ENCODE measurements at places on chromosomes 3 and 15. TPM values are rescaled to one million over a fixed set of nuclear protein-coding genes. Genes with fewer than 3 reads are reported as not detected.

PRRT3 gene
- 4.5 TPM for polyA plus RNA-seq

NMNAT3 gene
- 9.2 TPM for polyA plus RNA-seq

EHD4 gene
- 16.6 TPM for polyA plus RNA-seq

UROC1 gene
- polyA plus RNA-seq: 0.13 TPM

SCG5 gene
- polyA plus RNA-seq: 23.9 TPM

NAA80 gene
- polyA plus RNA-seq: 7.3 TPM

- DNase-seq: no peak
Observed at GRCh38 chr15:29859973-29860715, 37.9 kb upstream of the TJP1 start.

- DNase-seq: no peak
Observed at GRCh38 chr3:87796843-87797185, 262.0 kb downstream of the CGGBP1 start.

DNA sequence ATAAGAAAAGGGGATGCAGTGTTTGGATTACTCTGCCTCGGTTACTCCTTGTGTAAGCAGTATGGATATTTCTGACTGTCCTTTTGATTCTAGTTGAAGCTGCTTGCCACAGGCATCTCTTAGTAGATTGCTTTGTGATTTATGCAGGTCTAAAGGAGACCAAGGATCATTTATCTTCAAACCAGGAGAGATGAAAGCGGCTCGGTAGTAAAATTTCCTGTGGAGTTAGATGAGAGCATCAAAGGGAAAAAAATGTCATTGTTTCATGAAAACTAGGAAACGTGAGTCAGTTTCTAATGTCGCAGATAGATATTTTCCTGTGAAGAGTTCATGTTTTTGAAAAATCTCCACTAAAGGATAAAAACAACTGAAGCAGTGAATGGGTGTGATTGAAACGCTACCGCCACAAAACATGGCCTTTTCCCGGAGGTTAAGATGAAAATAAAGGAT is 254.0 kb upstream of the TBL1XR1 start:
- no peak for DNase-seq

GRCh38 chr3:26100176-26100575 is 310.3 kb downstream of the OXSM start:
- no peak for DNase-seq

DNA sequence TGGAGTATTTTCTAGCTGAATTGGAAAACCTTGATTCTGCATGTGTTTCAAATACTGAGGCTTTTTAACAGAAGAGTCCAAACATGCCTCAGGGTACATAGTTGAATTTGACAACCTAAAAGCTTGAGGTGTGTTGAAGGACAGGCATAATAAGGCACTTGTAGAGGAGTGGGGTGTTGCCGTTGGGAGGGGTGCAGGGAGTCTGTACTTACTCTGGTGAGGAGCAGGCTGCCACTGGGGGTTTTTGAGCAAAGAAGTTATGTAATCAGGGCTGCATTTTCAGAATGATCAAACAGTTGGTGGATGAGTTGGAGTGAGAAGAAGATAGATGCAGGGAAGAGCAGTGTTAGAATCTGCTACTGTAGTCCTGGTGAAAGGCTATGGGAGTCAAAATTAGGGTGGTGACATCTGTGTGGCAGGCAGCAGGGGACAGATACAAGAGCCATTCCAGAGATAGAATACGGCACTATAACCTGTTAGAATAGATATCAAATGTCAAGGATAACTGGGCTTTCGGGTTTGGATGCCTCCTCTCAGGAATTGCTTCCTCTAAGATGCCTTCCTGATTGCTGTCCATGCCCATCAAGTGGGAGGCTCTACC is 161.6 kb downstream of the GHSR start:
- DNase-seq: no peak

GRCh38 chr3:46925585-46925934 is 48.0 kb downstream of the PTH1R start:
- no peak for DNase-seq

- no peak for DNase-seq
Observed at GRCh38 chr3:12916159-12916558, 74.8 kb upstream of the RPL32 start.

DNA sequence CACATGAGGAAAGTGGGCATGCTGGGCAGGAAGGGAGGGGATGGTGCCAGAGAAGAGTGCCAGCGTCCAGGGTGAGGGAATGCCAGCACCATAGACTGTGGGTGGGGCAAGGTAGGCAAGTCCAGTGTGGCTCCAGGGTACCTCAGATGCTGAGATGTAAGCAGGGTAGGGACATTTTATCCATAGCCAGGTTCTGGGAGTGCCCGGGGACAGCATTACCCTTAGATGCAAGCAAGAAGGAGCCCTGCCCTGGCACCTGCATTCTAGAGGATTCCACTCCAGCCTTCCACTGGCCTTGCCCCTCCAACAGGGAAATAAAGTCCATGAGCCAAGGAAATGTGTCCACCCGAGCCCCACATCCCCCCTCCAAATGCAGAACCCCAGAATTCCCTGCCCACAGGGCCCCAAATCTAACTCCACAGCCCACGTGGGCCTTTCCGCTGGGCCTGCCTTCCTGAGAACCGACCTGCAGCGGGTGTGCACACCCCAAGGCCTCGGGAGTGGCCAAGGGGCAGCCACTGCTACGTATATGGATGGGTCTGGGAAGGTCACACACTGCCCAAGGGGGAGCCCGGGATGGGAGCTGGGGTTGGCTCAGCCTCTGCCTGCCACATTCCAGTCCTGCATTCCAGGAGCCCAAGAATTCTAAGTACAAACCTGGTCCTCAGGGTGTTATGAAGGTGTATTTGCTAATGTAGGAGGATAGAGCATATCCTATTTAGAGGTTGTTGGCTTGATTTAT is 20.3 kb upstream of the CYP11A1 start:
- no peak for DNase-seq

Data from left renal cortex interstitium (tissue), 4 donors.